Stimulated activated CD4-positive, alpha-beta T cell treated with anti-CD3 and anti-CD28 coated beads, Interleukin-1b, Interleukin-23, amount 100 ng/mL, for 1 hour (primary cell): ENCODE measurements at places on chromosomes 7 and 10.

GRCh38 chr10:32171204-32171603, 115.0 kb upstream of the KIF5B start:
- DNase-seq, result no peak

- no peak for DNase-seq
These were observed 432.2 kb downstream of the KIF20B start for GRCh38 chr10:90133606-90134005.

DNA sequence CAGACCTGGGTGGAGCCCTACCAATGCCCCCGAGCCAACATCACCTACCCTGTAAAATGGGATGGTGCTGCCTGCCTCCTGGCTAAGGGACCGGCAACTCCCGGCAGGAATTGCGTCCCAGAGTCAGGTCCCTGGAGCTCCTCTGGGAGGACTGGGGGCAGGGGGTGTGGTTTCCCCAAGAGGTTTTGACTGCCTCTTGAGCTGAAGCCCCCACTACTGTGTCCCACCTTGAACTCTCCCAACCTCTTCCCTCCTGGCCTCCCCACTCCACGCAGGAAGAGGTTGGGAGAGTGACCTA, 1.3 kb downstream of the SH2B2 start:
- no peak for DNase-seq

DNA sequence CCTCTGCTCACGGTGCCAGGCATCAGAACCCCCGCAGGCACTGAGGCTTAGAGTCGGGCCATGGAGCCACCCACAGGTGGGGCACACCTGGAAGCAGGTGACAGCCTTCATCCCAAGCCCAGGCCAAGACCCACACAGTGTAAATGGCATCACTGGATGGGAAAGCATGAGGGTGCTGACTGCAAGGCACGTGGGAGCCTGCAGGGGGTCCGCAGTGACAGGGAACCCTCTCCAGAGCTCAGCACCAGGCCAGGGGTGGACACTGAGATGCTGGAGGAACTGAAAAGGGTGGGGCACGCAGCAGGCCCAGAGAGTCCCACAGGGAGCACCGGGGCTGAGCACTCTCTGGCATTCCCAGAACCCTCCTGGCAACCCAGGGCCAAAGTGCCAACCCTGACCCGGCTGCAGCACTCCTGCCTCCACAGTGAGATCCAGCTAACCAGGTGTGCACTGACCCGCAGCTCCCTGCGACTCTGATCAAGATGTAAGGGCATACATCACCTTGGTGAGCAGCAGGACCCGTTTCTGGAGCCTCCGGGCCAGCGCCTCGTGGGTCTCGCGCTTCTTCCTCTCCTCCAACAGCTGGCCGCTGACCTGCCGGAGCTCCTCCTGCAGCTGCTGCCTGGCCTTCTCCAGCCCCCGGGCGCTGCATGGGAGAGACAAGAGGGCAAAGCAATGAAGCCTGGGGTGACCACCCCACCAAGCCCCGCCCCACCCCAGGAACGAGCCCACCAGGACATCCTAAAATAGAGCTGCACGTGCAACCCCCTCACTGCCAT, 163.9 kb downstream of the MAD1L1 start:
- DNase-seq, result no peak

DNA sequence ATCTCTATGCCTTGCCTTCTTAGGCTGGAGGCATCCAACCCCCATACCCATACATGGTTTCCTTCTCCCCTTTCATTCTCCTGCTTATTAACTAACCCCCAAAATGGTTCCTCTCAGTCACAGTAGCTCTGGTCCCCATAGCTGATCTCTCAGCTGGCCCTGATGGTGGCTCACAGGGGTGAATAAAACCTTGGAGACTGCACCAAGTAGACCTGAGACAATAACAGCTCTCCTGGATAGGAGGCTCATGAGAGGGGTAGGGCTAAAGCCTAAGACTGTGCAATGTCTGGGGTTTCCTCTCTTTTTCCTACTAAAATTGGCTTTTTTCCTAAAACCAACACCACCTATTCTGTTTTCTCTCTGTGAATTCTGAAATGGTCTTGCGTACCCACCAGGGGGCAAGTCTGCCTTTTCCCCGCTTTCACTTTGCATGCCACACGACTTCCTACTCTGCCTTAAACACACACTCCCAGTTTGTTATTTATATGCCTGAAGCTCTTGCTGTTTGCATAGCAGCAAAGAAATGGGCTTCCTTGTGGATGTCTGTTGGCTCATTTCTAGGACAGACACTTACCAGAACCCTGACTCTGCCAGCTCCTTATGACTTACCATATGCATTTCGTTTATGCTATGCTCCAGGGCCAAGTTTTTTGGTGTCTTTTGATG, 18.4 kb upstream of the PON1 start:
- no peak for DNase-seq

DNA sequence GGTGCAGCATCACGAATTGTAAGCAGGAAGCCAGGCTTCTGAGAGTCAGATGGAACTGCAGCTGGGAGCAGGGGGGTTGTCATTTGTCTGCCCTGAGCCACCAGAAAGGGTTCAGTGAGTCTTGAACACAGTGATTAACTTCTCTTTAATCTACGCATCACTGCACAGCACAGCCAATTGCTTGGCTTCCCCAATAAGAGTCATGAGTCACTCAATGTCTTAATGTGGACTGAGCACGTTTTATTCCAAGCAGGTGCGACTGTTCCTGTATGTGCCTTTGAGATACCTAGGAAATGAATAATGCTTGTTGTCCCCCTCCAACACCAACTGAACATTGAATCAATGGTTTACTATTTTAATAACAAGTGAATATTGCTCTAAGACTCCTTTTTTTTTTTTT, 26.0 kb upstream of the PLEKHA1 start:
- DNase-seq, result no peak

DNA sequence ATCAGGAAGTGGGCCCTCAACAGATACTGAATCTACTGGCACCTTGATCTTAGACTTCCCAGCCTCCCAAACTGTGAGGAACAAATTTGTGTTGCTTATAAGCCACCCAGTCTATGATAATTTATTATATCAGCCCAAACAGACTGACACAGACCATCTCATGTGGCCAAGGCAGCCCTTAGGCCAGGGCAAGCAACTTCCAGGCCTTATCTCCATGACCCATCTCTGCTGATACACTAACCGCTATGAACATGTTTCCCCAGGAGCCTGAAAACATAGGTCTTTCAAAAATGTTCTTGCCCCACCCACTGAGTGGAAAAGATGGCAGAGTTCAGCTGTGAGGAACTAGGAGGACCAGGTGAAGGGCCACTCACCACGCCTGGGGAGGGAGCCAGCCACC, 3.2 kb upstream of the BLOC1S2 start:
- DNase-seq, result no peak

DNA sequence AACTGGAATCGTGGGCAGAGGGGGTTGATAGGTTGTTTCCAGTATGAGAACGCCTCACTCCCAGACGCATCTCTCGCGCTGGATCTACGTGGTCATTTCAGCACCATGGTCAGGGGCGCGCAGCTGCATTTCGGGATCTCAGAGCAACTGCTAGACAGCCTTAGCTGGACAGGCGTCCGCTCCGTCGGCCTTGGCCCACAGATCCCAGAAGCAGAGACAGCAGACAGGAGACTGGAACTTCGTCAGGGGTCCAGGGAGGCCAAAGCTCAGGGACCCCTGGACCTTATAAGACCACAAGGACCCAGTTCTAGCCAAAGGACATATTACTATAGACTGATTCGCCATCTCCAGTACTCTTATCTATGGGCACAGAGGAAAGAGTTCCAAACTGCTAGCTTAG, 5.3 kb downstream of the NEUROG3 start:
- peak; percentile 7 for DNase-seq

DNA sequence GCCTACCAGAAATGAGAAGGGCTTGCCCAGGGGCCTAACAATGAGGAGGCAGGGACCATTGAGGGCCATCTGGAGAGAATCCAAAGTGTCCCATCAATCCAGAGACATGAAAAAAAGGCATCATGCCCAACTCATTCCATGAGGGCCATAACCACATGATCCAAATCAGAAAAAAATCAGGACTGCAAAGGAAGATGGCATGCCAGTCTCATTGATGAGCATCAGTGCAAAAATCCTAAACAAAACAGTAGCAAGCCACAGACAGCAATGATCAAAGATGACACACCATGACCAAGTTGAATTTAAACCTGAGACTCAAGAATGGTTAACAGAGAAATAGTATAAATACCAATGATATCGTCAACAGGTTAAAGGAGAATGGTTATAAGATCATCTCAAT, 7.0 kb upstream of the CYP3A4 start:
- no peak for DNase-seq

- no peak for DNase-seq
These were observed 477.0 kb downstream of the IPMK start for GRCh38 chr10:57790703-57791102.

DNA sequence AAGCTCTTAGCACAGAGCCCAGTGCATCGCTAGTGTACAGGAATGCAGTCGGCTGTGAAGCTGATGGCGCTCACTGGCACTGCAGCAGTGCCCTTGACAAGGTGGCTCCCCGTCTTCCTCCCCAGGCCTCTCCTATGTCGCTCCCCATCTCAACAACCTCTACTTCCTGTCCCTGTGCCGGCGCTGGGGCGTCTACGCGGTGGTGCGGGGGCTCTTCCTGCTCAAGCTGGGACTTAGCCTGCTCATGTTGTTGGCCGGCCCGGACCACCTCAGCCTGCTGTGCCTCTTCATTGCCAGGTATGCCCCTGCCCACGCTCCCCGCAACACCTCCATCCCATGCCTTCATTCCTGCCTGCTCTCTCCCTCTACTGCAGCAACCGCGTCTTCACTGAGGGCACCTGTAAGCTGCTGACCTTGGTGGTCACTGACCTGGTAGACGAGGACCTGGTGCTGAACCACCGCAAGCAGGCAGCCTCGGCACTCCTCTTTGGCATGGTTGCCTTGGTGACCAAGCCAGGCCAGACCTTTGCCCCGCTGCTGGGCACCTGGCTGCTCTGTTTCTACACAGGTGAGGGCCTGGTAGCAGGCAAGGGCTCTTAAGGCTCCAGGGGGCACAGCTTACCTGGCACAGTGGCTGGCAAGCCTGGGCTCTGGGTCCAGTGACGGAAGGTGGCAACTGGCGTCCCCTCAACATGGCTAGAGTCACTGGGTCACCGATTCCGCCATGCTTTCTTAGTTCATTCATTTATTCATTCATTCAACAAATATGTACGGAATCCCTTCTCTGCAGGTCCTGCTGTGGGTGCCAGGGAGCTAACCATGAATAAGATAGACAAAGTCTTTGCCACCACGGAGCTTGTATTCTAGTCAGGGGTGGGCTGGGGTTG, 22.3 kb upstream of the C10orf95 start:
- DNase-seq, result no peak

GRCh38 chr10:118213436-118213835, 128.7 kb downstream of the FAM204A start:
- DNase-seq, result no peak

- no peak for DNase-seq
These were observed 290.6 kb downstream of the PARD3 start for GRCh38 chr10:34524369-34525091.

DNA sequence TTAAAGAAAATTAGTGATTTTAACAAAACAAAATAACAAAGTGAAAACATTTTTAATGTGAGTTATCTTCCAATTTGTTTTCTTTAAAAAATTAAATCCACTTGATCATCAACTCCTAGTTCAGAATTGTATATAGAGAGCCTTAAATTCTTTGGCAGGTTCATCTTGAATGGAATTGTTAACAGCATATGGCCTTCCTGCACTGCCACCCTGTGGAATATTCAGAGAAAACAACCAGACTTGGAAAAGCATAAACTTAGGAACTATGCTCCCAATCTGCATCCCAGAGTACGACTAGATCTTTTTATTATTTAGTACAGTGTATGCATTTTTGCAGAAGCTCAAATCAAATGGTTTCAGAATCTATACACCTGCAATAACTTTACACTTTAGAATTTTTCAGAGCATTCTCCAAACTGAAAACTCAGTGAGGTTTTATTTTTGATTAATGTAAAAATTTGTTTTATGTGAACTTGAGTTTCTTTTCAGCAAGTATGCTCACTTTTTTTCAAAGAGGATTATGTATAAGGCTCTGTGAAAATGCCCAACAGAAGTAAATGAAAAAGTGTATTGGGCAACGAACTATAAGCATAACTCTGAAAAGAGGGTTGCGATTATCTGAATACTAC, 44.9 kb upstream of the ANK3 start:
- DNase-seq, result no peak

DNA sequence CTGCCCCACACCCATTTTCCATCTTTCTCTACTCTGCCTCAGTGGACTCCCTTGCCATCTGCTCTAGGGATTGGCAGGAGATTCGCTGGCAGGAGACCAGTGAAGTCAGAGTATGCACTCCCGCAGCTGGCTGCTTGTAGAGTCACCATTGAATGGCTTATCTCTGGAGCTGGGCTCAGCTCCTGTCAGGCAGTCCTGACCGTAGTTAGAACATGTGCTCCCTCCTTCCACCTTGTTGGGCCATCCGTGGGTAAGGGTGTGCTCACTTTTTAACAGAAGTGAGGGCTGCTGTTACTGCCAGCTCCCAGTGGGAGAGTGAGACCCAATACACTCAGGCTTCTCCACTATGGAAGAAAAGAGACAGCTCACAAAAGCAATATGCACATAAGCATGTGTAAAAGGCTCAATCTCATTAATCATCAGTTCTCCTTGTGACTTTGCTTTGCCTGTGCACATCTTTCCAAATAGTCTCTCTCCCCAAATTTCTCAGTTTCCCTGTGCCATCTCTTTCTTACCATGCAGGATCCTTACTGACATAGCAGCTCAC, 773.3 kb downstream of the GRID1 start:
- no peak for DNase-seq

DNA sequence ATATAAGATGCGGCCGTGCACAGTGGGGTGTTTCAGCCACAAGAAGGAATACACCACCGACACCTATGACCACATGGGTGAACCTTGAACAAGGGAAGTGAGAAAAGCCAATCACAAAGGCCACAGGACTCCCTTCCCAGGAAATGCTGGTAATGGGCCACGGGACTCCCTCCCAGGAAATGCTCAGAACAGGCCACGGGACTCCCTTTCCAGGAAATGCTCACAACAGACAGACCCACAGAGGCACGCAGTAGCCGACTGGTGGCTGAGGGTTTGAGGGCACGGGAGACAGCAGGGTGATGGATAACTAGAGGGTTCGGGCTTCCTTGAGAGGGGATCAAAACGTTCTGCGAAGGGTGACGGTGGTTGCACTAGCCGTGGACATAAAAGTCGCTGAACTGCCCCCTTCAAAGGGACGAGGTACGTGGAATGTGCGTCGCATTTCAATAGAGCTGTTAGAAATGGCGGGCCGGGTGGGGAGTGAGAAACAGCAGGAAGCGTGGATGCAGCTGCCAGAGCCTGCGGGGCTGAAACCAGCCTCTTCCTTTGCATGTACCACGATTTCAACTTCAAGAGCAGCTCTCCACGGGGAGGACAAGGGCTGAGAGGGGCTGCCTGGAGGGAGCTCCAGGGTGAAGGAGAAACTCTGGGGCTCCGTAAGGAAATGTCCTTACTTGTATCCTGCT, 274.0 kb downstream of the ELFN1 start:
- DNase-seq, result no peak

DNA sequence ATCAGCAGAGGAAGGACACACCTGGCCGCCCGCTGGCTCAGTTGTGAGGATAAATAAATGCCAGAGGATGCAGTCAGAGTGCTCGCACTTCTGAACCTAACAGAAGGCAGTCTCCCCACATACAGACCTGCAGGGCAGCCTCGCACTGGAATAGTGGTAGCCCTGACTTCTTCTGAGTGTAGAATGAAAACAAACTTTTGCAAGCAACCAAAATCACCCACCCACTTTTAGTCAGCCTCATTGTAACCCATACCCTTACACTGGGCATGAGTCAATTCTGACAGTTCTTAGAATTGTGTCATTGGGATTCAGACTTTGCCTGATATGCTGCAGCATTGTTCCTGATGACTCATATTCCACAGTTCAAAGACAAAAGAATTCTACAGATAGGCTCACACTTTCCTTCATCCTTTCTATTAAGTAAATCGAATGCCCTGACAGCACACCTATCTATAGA, 167.0 kb upstream of the CDK1 start:
- no peak for DNase-seq

GRCh38 chr10:22605168-22605567, 109.2 kb downstream of the PIP4K2A start:
- no peak for DNase-seq
